ENCODE measurements at places on chromosomes 12 and 14.
A peak's percentile ranks its signal among the peaks of the same experiment; 100 is the strongest.

GRCh38 chr12:90238663-90239271 is 530.1 kb upstream of the ATP2B1 start:
- DNase-seq = no peak

- no peak for DNase-seq
Measured at GRCh38 chr12:42865282-42865681, 275.7 kb upstream of the PRICKLE1 start.

- no peak for DNase-seq
Measured at GRCh38 chr12:83904175-83904574, 1008.4 kb downstream of the SLC6A15 start.

- peak; percentile 64 for DNase-seq
Measured at GRCh38 chr14:98138666-98139065, 1133.3 kb downstream of the BCL11B start.

GRCh38 chr14:87082917-87083316 is 910.1 kb downstream of the GALC start:
- DNase-seq = no peak

- peak; percentile 77 for DNase-seq
Measured at GRCh38 chr12:4272424-4273272, 914 bp upstream of the CCND2 start.

- DNase-seq = no peak
Measured at GRCh38 chr12:107660235-107660634, 25.4 kb upstream of the PWP1 start.

GRCh38 chr12:127230843-127231260 is 1036.1 kb upstream of the TMEM132C start:
- no peak for DNase-seq

DNA sequence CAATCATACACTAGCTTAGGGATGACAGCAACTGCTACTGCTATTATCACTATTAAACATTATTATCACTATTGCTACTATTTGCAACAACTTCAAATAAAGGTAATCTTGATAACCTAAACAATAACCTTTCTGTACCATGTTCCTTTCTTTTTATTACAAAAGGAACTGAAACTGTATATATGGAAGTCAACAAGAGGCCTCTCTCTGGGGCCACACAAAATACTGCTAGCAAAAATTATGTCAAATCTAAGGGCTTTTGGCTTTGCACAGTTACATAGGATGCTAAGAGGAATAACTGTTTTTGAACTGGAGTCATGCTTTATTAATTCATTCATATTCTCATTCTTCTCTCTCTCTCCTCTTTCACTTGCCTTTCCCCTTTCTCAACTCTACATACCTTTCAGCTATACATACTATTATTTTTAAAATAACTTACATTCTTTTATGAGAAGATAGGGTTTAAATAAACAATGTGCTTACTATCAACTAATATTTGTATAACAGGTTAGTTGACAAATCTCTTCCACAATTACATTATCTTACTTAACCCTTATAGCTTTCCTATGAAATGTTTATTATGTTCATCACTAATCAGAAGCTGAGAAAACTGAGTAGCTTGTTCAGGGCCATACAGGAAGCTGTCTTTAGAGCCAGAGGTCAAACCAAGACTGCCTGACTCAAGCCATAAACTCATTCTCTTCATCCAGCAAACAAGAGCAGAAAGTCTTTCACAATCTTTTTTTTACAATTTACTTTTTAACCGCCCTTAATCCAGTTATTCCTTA is 25.7 kb downstream of the SPTSSA start:
- DNase-seq = no peak

DNA sequence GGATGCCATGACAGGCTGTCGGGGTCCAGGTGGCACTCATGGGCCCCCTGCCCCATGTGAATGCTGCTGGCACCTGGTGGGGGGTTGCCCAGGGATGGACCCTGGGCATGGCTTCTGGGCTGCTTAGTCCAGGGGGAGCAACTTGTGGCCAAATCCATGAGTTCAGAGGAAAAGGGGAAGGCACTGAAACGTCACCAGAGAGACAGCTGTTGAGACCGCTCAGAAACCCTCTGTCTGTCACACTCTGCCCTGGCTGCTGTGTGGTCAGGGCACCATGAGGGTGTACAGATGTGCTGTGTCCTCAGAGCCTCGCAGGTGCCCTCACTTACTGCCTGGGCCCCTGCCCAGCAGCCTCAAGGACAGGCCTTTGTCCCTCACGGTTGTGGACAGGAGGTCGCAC is 9.4 kb downstream of the CLBA1 start:
- no peak for DNase-seq

GRCh38 chr12:50679612-50680011 is 84.3 kb upstream of the ATF1 start:
- no peak for DNase-seq

- DNase-seq = no peak
Measured at GRCh38 chr14:100543471-100544455, 43.5 kb downstream of the BEGAIN start.

GRCh38 chr12:46134852-46135251 is 134.0 kb downstream of the SLC38A1 start:
- no peak for DNase-seq

DNA sequence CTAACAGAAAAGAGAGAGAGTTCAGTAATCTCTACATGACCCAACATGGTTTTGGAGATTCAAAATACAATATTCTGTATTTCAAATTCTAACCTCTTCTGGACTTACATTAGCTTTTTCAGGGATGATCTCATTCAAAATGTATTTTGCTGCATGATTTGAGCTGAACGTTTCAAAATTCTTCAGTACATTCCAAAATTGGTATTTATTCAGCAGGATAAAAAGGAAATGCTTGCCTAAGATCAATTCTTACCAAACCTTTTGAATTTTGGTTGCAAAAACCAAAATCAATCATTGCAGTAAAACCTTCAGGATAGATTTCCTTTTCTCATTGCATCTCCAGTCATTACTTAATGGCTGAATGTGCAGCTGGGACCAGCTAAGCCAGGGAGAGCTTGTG is 1761.3 kb upstream of the SEL1L start:
- DNase-seq = no peak

DNA sequence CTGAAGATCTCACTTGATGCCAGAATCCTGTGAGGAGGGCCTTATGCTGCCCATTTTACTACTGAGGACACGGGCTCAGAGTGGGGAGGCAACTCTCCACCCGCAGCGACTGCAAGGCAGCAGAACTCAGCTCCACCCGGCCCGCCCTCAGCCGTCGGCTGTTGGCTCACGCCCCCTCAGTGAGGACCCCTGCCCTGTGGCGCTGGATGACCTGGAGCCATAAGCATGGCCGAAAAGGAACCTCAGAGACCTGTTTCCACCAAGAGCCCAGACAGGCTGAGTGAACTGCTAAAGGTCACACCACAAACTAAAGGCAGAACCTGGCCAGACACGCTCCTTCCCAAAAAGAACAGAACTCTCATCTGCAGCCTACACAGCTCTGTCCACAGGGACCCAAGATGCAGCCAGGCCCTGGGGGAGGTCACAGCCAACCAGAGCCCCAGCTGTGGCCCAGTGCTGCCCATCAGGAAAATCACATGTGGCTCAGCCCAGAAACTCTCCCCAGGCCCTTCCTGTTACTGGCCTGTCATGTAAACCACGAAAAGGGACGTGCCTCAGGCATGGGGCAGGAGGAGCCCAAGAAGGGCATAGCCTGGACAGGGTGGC is 32.8 kb downstream of the CCNK start:
- no peak for DNase-seq

- DNase-seq = no peak
Measured at GRCh38 chr12:12022306-12022936, 48.3 kb upstream of the BCL2L14 start.

- DNase-seq = no peak
Measured at GRCh38 chr14:51933191-51933590, 56.2 kb upstream of the RTRAF start.

DNA sequence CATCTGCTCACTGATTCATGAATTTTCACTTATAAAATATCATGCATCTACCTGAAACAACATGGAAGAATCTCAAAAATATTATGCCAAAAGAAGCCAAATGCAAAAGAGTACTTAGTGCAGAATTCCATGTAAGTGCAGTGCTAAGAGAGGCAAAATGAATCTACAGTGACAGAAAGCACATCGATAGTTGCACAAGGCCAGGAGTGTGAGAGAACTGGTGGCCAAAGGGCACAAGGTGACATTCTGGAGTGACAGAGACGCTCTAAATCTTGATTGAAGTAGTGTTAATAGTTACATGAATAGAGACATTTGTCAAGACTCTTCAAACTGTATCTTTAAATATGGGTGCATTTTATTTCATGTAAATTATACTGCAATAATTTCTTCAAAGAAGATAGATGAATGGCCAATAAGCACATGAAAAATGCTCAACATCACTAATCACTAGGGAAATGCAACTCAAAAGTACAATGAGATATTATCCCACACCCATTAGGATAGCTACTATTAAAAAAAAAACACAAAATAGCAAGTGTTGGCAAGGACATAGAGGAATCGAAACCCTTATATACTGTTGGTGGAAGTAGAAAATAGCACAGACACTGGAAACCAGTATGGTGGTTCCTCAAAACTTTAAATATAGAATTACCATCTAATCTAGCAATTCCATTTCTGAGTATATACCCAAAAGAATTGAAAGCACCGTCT is 71.7 kb upstream of the KICS2 start:
- no peak for DNase-seq

- no peak for DNase-seq
Measured at GRCh38 chr12:22173177-22173576, 127.2 kb downstream of the CMAS start.

DNA sequence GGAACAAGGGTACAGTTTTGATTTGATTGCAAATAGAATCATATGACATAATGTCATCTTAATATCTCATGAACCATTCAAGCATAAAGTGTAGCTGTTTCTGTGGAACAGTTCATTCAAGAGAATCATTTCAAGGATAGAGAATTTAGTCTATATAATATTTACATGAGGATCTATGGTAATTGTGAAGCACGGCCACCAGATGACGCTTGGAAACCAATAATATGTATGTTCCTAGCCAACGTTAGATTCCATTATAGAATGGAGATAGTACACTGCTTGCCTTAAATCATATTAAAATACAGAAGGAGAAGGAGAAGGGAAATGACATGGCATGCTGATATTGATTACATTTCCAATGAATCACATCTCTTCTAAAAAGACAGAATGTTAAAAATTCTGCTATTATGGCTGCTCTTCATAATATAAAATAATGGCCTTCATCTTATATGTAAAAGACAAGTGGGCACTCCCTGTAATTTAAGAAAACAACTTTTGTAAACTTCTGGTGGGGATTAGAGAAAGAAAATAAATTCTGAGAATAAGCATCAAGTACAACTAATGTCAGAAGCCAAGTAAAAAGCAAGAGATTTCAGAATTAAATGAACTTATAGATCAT is 351.0 kb downstream of the NAV3 start:
- no peak for DNase-seq

GRCh38 chr14:96086032-96086431 is 46.9 kb downstream of the C14orf132 start:
- DNase-seq = no peak

DNA sequence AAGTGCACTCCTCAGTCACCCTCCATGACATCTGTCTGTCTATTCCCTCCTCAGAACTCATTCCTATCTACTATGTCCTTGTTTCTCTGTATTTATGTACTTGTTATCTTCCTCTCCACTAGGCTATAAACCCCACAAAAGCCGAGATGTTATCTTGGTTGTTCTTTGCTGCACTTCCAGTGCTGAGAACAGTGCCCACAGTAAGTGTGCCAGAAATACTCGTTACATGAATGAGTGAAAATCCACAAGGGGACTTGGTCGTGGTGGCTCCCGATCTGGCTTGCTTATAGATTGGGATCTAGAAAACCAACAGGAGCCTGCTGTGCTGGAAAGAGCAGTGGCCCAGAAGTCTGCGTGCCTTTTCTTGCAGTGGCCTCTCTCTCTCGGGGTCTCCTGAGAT is 111.9 kb upstream of the PRMT8 start:
- no peak for DNase-seq

DNA sequence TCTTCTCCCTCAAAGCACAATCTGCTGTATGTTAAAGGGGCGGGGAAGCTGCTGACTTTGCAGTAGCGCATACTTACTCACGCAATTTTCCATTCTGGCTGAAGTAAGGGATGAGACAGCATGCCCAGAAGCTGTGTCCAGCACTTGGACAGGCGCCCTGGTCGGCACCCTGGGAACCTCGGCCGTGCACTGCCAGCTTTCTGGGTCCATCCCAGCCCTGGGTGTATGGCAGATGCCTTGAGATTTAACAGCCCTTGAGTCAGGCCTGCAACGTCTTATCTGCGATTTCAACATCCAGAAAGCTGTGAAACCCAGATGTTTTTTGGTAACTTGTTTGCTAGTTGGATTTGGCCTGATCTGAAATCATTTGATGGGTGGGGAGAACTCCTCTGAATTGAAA is 16.1 kb downstream of the EML1 start:
- DNase-seq = no peak

DNA sequence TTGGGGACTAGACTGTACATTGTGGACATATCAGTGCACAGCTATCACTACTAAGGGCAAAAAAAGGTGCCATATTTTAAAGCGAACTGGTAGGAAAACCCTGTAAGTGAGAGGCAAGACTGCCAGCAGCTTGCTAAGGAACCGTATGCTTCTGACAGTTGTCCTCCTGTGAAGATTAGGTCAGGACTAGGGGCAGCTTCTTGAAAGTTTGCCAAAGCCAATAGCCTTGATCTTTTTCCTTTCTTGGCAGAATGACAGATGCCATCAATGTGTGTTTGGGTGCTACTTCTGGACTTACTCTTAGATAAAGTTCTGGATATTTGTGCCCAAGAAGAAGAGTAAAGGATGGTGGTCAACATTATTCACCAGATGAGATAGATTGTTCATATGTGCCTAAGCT is 7.4 kb downstream of the DAAM1 start:
- no peak for DNase-seq

DNA sequence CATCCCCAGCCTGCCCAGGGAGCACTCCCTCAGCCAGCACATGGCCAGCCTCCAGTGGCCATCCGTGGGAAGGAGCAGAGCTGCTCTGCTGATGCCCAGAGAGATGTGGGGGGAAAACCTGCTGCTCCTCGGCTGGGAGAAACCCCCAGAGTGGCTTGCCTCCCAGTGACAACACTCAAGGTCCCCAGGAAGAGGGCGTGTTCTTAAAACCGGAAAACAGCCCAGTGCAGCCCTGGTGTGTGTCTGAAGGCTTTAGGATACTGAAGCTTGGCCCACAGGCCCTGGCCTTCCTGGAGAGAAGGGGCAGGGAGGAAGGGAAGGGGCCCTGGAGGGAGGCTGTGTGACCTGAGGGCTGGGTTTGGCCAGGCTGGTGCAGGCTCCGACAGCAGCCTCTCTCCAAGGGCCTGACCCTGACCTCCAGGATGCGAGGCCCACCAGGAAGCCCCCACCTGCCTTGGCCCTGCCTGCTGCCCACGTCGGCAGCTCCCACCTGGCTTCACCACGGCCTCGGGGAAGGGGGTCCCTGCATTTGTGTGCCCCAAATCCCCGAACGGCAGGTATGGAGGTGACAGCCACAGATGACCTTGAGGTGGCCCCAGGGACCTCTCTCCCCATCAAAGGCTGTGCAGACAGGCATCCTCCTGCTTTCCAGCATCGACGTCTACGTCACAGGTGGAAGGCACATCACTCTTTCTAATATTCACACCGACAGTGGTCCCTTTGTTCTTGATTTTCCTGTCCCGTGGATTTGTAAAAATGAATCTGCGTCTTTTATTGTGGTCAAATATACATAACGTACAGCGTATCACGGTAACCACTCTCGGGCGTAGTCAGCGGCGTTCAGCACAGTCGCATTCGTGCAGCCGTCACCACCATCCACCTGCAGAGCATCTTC is 190.0 kb upstream of the C14orf180 start:
- DNase-seq = peak; percentile 4

- DNase-seq = peak; percentile 47
Measured at GRCh38 chr12:121132601-121133481, at the start of gene P2RX7. TSS of gene P2RX7 (plus strand) at chr12:121132876. CDS start at chr12:121132971, 95 bp downstream.

- DNase-seq = no peak
Measured at GRCh38 chr12:131349397-131350127, 361.3 kb upstream of the SFSWAP start.

GRCh38 chr12:4228122-4228580 is 45.4 kb upstream of the CCND2 start:
- no peak for DNase-seq
